NCI-H1436 (cell line): ENCODE measurements at places on chromosomes 1 and 21.

- DNase-seq: no peak
These were observed 217.9 kb downstream of the NTNG1 start for GRCh38 chr1:107358619-107359327.

GRCh38 chr1:218514689-218515088, 169.6 kb downstream of the TGFB2 start:
- no peak for DNase-seq

DNA sequence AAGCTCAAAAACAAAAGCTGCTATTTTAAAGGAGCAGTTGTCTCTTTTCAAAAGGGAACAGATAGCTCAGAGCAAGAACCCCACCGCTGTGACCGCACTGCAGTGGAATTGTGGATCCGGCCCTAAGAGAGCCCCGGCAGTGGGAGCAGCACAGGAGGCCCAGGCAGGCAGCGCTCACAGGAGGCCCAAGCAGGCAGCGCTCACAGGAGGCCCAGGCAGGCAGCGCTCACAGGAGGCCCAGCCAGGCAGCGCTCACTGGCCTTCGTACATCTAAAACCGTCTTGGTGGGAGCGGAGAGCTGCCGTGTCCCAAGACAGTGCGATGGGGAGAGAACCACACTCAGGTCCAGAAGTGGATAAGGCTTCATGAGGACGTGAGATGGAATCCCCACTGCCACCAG, 4.0 kb downstream of the TFF3 start:
- DNase-seq: no peak

DNA sequence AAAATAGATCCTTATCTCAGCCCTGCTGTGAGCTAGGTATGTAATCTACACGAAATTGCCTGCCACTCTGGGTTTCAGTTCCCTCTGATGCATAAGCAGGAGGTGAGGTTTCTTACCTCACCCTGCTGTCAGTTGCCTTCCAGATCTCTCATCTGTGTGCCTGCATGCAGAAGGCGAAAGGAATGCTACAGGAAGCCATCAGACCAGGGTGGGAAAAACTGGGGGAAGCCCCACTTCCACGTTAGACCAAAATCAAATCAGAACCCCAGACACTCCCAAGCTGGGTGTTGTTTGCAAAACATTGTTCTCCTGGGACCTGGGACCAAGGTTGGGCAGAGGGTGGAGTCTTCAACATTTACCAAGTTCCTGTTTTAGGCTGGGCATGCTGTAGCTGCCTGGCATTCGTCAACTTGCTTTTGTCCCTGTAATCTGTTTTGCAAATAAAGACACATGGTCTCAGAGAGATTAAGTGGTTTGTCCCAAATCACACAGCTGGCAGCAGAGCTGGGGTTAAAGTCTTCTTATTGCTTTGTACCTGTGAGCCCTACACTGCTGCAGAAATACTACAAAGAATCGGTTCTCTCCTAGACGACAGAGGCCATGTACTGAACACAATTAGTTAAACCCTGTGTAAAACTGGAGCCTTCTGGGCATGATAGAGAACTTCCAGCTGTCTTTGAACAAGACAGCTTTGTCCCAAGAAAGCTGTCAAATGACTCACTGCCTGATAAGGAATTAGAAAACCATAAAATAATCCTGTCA, 389.7 kb upstream of the RUNX1 start:
- DNase-seq: no peak

GRCh38 chr1:100670083-100670482, 49.5 kb upstream of the VCAM1 start:
- no peak for DNase-seq

GRCh38 chr1:204634260-204634910, 51.2 kb downstream of the LRRN2 start:
- no peak for DNase-seq

- DNase-seq: no peak
These were observed 85.5 kb downstream of the RIPK4 start for GRCh38 chr21:41681348-41681801.

DNA sequence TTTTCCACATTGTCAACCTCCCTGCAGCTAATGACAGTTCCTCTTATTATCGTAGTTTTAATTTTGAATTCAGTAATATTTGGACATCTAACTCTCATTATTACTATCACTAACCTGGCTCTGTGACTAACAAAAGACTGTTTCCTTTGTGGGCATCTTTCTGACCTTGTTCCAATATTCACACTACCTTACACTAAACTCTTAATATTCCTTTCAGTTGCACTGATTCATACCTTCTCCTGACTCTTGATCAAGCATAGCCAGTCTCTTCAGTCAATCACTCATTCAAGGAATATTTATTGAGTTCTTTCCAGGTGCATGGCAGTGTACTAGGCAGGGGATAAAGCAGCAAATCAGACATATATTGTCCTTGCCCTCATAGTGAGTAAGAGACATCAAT, 7.8 kb upstream of the CTNNBIP1 start:
- DNase-seq: no peak

DNA sequence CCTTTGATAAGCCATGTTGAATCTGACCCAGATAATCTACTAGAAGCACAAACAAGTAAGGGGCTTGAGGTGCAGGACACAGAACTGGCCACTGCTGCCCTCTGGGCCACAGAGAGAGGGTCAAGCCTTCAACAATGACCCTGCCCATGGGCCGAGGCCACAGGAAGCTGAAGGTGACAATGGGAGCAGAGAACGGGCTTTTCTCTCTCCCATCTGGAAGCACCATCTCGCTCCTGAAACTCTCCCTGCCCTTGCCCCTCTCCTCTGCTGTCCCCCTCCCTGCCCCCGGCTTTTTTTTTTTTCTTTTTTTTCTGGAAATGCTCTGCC, 133.1 kb upstream of the DUSP10 start:
- DNase-seq: no peak

- no peak for DNase-seq
These were observed 74.7 kb downstream of the HSPA13 start for GRCh38 chr21:14308234-14308633.

GRCh38 chr1:35452106-35452774, 105.0 kb downstream of the KIAA0319L start:
- no peak for DNase-seq

DNA sequence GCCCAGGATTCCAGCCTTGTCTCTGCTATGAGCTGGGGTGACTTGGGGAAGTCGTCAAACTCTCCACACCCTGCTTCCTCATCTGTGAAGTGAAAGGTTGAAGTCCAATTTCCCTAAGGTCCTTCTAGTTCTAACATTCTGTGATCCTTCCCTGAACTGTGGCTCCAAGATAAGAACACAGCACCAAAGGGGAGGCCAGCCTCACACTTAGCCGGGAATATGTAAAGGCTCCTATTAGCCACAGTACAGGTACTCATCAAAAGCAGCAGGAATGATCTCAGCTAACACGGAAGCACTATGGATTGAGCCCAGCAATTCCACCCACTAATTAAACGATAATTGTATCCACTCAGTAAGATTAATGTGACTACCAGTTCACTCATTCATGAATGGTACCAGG, 4.0 kb downstream of the SLC30A10 start:
- no peak for DNase-seq

- DNase-seq: no peak
These were observed 144.1 kb downstream of the PCP4 start for GRCh38 chr21:40011371-40011770.

DNA sequence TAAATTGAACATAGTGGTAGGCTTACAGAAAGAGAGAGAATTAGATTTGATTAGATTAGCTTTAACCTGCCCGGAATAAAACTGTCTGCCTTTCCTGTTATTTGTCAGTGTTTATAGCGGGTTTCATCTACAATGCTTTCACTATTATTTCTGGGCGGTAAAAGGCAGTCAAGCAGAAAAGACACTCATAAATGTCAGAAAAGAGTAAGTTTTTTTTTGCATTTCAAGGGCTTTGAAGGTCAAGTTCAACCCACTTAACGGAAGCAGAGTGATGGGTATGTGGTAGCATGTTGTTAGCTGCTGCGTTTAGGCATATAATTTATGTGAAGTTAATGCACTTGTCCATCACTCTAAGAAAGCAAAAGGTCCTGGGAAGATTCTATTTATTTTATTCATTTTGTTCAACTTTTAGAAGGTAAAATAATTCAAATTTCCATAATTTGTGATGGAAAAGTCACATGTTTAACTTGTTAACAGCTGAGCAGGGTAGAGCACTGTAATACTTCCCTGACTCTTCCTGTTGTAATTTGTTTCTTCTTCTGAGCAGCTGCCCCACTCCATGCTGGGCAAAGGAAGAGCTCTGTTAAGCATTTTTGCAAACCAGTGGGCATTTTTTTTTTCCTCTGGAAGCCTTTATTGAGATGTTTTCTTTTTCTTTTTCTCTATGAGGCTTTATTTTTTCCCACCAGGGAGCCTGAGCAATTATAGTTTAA, 220.1 kb downstream of the ST6GALNAC3 start:
- no peak for DNase-seq

DNA sequence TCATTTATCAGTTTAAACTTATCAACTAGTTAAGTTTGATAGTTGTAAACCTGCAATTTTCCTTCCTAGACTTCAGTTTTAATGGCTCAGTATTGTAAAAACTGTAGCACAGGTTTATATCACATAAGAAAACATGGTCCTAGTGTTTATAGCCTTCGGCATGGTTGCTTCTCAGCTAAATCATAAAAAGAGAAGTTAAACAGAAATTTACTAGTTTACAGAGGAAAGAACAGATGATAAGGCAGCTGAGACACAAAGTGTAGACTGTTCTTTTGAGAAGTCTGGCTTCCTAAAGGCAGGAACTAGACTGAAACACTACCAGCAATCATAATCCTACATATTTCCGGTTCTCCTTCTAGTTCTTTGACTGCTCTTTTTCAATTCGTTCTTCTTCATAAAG, 39.8 kb downstream of the WNT2B start:
- no peak for DNase-seq

- no peak for DNase-seq
These were observed 1.0 kb downstream of the BEST4 start for GRCh38 chr1:44786841-44787426.

DNA sequence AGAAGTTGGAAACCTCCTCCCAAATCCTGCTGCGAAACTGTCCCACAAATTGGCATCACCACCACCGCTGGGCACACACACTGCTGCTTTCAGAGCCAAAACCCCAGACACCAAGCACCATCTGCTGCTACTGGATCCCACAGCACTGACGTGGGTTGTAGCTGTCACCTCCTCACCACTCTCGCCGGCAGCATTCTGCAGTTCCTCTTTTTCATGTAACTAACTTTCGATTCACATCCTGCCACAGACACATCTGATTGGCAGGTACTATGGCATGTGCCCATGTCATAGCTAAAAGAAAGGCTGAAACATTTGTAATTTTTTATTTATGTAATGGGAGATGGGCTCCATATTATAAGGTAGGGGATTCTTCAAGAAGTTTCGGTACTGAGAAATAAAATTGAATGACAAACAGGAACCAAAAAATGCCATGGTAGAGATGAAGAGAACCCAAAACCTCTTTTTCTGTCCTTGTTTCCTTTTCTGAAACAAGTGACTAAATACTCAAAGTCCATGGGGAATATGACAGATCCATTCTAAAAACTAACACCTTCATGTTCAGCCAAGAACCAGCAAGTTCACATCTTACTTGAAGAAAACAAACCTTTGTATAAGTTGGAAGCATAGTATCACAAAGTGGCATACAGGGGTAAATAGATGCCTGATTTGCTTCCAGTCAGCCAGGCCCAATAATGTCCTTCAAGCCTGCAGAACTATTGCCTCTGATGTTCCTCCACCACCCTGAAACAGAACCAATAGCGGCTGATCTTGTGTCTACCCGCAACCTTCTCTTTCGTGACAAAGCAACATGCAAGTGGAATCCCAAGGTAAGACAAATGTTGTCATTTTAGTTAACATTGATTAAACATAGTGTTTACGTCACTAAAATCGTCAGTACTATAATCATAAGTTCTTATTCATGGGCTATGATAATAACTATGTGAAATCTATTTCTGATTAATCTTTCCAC, 26.6 kb upstream of the RGS13 start:
- DNase-seq: no peak

DNA sequence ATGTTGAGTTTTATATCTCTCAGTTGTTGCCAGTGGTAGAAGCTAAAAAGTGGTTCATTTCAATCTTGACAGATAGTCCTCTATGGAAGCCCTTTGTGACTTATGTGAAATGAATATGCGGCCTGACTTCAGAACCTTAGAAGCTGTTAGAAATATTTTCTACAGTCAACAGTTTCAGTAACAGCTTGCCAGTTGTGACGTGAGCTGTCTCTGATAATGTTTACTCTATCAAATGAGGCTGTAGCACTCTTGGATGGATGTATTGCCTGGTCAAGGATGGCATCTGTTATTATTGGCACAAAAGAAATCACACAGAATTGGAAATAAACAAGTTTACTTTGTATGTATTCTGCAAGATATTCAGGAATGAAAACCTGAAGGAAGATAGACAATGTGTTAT, 31.9 kb downstream of the SNX7 start:
- no peak for DNase-seq

DNA sequence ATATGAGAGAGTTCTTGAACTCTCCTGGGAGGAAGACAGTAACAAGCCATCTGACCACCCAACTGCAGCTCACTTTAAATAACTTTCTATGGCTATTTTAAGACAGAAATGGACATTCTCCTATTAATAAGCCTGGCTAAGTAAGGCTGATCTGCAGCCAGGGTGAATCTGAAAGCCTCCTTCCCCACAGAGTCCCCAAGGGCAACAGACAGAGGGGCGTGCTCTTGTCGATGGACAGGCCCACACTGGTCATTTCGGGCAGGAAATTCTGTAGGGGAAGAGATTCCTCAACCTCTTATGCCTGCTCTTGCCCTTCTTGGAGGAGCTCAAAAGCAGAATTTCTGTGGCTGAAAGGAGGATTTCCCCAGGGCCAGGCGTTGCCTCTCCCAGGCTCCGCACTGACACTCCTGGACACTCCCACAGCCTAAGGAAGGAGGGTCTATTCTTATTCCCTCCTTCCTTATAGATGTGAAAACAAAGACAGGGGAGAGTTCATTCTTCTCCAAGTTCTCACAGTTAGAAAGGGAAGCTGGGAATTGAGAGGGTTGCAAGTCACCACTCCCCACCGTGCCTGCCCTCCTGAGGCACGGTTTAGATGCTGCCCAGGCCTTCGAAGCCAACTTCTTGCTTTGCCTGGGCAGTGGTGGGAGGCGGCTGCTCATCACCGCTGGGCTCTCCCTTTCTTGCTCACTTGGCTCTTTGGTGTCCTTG, 17.9 kb upstream of the KANK4 start:
- DNase-seq: no peak

DNA sequence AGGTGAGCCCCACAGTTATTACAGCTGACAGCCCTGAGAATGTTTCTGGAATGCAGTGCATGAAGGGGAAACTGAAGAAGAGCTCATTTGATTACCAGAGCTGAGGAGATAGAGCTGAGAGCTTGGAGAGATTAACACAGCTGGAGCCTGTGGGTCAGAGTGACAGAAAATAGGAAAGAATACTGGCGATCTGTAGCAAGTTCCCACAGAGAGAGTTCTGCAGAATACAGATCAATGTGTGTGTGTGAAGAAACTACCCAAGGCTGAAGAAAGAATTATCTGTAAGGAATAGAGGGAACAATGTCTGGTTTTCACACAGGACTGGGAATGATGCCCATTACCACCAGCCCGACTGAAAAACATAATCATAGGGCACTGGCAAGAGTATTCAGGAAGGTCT, 103.6 kb upstream of the SNX7 start:
- DNase-seq: no peak

- DNase-seq: no peak
These were observed 19.4 kb downstream of the ABCG1 start for GRCh38 chr21:42238185-42238934.

- no peak for DNase-seq
These were observed 184.9 kb downstream of the NCAM2 start for GRCh38 chr21:21183092-21183491.
